ENCODE measurements at places on chromosomes 7 and 10.

GRCh38 chr10:64261676-64262075, 740.5 kb downstream of the REEP3 start:
- DNase-seq, result no peak

- DNase-seq, result no peak
Measured at GRCh38 chr10:76881477-76882220, 756.0 kb downstream of the KCNMA1 start.

DNA sequence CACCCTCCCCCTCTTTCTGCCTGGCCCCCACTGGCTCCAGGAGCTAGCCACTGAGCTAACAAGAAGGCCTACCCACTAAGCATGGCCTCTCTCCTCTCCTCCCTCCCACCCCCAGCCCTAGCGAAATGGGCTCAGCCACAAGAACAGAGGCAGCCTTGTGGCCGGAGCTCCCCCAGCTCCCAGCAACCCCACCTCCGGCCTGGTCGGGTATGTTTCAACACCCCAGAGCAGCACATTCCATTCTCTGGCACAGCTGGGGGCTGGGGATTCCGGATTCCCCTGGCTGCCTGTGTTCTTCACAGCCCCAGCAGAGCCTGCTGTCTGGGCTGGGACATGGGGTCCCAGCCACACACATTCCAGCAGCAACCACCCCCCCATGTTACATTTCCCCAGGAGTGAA, 9.0 kb downstream of the SFRP5 start:
- no peak for DNase-seq

GRCh38 chr7:37706804-37707203, 23.2 kb downstream of the GPR141 start:
- DNase-seq, result no peak

DNA sequence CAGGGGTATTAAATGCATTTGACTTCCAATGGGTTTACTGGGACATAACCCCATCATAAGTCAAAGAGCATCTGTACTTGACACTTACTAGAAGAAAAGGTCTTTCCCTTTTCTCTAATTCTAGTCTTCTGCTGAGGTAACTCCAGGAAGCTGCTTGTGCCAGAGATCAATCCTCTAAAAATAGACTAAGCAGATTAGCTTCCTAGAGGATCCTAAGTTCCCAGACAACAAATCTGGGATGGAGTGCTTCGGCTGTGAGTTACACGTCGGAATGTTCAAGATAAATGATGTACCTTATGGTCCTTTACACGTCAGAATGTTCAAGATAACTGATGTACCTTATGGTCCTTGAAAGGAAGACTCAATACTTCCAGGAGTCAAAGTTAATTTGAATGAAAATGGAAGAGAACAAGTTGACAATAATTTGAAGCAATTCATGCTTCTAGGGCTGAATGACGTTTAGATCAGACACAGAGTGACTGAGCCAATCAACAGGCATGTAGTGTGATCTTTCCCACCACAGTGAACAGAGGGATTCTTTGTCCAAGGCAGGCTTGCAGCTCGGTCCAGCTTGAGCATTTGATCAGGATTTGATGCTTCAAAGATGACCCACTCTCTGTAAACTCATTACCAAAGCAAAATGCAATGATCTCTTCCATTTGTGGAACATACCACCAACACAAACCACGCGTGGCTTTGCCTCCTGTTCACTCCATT, 63.8 kb downstream of the SLC37A3 start:
- no peak for DNase-seq

DNA sequence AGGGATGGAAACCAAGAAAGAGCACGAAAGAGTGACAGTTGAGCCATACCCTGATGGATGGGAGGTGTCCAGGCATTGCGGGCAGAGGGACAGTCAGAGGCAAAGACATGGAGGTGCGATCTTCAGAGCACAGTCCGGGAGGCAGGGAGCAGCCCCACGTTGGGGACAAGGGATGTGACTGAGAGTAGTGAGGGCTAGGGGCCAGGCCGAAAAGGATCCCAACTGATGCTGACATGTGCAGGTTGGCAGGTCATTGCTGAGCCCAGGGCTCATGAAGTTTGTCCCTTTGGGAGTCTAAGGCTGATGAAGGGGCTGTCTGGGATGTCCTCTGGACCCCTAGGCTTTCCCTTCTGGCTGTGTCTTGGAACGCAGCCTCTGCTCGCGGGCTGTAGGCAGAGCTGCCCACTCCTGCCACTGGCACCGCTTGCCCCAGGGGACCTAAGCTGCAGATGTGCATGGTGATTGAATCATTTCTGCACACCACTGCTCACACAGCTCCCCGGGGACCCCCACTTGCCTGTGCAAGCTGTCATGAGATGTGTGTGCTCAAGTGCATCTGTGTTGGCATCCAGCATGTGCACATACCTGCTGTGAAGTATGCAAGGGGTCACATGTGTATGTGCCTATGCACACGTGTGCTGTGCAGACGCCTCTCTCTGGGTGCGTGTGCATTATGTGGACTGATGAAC, 125.1 kb downstream of the ZMIZ1 start:
- DNase-seq, result no peak

GRCh38 chr10:13834581-13835286, 248.0 kb downstream of the PRPF18 start:
- DNase-seq, result no peak

GRCh38 chr7:2647594-2648172, 15.9 kb downstream of the TTYH3 start:
- no peak for DNase-seq

DNA sequence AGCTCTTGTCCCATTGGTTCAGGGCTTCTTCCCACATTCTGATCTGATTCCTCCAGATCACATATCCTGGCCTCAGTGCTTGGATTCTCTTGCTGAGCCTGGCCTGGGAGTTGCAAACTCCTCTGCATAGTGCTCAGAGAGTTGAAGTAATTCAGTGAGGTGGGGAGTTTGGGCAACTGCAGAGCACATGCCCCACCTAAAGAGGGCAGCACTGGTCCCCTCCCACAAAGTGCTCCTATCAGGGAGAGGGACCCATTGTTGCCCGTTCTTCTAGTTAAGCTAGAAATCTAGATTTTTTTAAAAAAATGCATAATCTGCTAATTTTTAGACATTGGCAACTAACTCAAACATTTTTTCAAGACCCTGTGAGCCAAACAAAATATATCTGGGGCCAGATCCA, 45.1 kb downstream of the CHN2 start:
- peak; percentile 18 for DNase-seq

GRCh38 chr7:47571331-47572093, 10.4 kb downstream of the TNS3 start:
- DNase-seq, result no peak

DNA sequence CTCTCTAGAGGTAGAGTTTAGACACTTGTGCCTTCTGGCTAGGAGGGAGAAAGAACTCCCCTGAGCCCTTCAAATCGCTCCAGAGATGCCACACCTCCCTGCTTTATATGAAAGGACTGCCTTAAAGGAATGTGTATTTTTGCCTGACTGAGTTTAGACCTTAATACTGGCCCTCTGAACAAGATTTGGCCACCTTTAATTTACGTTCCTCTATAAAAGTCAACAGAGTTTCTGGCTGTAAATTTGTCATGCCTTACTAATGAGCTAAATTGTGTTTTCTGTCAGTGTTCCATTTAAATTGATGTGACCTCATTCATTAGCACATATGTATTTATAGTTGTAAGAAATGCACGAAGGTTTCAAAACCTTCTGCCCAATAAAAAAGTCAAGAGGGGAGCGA, 48.0 kb downstream of the SEMA3C start:
- DNase-seq, result no peak

- no peak for DNase-seq
Measured at GRCh38 chr10:79178614-79179163, 109.9 kb downstream of the ZMIZ1 start.

DNA sequence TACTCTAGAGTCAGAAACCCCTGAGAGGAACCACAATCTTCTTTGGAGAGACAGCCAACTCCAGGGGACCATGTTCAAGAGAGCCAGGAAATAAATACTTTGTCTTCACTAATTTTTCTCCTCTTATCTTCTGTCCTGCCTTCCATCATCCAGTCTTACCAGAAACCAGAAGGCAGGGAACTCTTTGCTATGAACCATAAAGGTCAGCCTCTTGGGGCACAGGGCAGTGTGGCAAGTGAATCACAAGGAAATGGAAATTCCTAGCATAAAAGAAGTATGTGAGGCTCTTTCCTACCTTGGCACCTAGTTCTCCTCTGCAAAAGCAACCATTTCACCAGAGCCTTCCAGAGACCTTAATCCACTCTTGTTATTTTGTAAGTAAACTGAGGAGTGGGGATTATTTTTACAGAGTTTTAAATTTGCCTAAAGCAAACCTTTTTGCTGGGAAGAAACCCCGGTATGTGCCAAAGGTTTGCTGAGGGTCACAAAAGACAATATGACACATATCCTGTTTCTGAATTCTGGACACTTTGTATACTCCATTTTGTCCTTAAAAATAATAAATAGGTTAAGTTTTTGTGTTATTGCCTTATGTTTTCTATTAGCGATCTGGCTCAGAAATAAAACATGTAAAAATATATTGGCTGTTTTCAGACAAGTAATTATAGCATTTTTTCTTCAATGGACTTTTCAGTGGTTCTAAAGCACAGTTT, 87.1 kb downstream of the ADAM22 start:
- DNase-seq, result no peak

DNA sequence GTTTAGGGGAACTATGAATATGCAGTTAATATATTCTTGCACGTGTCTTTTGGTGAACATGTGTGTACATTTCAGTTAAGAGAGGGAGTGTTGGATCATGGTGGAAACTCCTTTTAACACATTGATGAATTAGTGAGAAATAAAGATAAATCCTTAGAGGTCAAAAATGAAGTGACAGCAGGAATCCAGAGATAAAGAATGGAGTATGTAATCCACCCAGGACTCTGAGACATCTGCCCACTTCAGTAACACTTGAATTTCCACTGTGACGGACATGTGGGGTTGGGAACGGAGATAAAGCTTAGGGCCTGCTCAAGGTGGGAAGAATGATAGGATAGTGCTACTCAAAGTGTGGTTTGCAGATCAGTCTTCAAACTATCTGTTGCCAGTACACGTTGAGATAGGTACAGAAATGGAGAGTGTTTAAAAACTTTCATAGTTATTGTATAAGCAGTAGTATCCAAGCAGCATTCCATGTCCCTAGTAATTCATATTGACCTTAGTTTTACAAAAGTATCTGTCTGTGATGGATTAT, 6.6 kb upstream of the RELN start:
- DNase-seq, result no peak

GRCh38 chr10:10330418-10330817, 687.3 kb upstream of the CELF2 start:
- no peak for DNase-seq

GRCh38 chr7:34575006-34575405, 83.0 kb upstream of the NPSR1 start:
- no peak for DNase-seq

DNA sequence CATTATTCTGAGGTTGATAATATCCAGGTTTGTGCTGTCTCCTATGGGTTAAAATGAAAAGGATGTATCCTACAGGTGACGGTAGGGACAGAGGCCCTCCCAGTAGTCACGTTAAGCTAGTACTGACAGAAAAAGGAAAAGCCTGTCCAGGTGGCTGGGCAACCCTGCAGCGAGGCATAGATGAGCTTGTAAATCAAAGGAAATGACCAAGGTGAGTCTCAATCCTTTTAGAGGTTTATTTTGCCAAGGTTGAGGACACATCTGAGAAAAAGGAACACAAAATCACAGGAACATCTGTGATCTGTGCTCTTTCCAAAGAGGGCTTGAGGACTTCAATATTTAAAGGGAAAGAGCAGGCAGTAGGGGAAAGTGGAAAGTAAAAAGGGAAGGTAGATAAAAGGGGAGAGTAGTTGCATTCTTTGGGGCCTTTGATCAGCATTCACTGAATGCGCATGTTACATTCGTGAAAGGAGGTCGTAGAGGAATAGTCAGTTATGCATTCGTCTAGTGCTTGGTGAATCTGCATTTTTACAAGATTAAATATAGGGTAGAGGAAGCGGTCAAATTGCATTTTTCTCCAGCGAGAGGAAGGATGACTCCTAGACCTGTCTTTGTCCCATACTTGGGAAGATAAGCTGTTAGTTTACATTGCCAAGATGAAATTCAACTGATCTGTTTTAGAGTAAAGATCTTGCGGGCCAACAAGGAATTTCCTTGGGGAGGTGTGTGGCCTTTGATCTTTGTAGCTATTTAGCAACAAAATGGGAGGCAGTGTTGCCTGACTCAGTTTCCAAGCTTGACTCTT, 884 bp upstream of the GSTO1 start:
- DNase-seq, result no peak

- DNase-seq, result no peak
Measured at GRCh38 chr7:74455291-74455804, 1.6 kb downstream of the GTF2IRD1 start.

DNA sequence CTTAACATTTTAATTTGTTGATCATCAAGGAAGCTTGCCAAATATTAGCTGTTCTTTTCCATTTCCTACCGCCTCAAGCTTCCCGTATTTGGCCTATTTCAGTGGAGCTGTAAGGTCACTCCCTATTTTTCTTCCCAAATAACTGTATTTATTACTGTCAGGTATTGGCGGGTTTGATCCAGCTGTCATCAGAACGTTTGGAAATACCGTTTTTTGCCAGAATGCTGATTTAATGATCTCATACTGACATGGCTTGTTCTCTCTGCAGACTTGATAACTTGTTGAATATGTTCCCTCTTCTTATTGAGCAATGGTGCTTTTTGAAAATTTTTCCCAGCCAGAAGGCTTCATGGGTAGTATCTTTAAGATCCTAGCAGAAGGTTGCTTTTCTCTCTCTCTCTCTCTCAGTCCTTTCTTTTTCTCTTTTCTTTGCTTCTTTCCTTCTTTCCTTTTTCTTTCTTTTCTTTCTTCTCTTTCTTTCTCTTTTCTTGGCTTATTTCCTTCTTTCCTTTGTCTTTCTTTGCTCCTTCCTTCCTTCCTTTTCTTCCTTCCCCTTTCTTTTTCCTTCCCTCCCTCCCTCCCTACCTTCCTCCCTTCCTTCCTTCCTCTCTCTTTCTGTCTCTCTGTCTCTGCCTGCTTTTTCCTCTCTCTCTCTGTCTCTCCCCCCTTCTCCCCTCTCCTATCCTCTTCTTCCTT, 42.1 kb downstream of the CUX1 start:
- DNase-seq, result no peak

DNA sequence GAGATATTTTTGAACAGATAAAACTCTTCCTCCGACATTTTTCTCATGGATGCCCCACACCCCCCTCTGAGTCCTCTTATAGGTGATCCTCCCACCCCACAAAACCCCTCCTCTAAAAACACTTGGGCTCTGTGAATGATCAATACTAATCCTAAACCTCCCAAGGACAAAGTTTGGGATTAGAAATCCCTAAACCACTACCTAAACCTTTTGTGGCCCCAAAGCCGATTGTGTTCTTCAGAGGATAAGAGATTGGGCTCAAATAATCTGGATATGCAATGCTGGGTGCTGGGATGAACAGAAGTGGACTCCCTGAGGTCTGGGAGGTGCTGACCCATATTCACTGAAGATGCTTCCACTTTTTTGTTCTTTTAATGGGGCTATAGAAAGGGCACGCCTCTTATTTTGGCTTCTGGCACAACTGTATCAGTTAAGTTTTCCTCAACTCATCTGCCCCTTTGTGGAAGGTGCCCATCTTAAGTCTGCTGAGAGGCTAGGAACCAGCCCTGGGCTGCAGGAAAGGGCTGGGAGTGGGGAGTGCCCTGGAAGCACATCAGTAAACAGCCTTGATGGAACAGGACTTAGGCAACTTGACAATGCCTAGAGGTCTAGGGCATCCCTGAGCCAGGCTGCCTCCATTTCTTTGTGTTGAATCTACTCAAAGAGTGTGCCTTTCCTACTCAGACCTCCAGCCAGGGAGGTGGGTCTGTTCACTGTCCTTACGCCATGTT, at the start of gene OPN1SW:
OPN1SW (minus strand) TSS at position 51 of the 731 bp plus-strand sequence; CDS start at position 38, 13 bp downstream.
- DNase-seq, result no peak
